Esophagus muscularis mucosa (tissue), 4 donors: ENCODE measurements at places on chromosomes 7 and 10.

DNA sequence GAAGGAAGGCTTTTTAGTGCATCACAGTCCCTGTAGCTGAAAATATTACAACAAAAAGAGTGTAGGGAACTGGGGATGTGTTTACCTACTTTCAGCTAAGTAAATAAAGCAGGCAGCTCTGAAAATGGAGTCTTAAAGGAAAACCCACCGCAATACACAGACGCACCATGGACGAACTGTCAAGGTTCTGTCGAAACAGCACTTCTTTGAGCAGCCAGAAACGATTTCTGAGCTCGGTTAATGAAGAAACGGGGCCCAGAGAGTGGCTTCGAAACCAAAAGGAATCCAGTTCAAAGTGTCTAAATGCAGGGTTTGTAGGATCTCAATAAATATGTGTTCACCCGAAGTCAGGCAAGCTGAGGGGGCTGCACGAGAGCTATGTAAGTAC lies 275.4 kb upstream of the NEBL start:
- no peak for DNase-seq

GRCh38 chr10:73955719-73956118 lies 42.2 kb upstream of the VCL start:
- no peak for DNase-seq

DNA sequence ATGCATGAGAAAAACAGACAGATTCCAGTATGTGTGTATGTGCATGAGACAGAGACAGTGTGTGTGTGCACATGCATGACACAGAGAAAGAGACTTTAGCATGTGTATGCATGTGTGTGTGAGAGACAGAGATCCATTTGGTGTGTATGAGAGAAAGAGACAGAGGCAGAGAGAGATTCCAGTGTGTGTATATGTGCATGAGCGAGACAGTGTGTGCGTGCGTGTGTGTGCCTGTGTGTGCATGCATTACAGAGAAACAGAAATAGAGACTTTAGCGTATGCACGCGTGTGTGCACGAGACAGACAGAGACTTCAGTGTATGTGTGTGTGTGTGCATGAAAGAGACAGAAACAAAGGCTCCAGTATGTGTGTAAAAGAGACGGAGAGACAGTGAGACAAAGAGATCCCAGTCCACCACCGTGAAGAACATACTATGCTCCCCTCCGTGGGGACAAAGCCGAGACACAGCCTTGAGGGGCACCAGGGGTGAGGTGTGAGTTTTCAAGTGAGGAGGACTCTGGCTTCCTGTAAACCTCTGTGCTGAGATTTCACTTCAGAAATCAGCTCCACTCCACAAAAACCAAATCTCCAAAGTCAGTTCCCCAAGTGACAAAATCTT lies 188.9 kb downstream of the GRID1 start:
- no peak for DNase-seq

DNA sequence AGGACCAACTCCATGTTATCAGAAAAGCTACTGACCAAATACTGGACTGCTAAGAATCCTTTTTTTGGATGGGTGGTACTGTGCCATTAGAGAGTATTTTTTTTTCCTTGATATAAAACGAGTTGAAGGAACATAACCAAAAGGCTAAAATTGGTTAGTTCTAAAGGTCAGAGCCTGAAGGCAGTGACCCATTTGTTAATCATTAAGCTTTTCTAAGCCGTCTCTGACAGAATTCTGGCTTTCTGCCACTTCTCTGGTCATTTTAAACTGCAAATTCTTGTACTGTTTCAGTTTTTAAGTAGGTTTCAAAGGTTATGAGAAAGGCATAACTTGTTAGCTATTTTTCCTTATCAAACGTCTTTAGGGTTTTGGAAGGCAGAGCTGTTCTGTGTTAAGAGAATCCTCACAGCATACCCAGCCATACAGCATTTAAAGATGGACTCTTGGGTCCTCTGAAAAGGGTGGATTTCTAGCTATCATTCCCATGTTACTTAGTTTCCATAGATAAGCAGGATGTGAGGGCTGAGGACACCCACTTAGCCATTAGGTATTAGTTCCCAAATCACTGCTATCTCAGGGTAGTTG lies 196.8 kb downstream of the RNLS start:
- no peak for DNase-seq
